ENCODE measurements at places on chromosomes 6 and 20.

DNA sequence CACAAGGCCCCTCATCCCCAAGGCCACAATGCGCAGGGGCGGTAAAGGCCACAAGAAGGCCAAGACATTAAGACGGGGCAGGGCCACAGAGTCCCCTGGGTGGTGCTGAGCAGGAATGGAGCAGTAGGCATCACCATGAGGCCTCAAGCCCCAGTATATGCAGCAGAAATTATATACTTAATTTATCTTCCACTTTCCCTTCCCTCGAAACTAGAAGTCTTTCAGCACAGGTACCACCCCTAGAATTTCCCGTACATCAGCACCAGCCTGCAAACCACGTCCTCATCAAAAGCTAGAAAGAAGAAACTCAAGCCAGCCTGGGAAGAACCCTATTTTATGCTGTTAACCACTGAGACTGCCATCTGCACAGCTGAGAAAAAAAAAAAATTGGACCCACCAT is 89.4 kb downstream of the PLG start:
- DNase-seq = no peak

- no peak for DNase-seq
Measured at GRCh38 chr6:116200619-116201249, 53.1 kb downstream of the TSPYL4 start.

- no peak for DNase-seq
Measured at GRCh38 chr6:4367643-4368042, 232.3 kb upstream of the ECI2 start.

DNA sequence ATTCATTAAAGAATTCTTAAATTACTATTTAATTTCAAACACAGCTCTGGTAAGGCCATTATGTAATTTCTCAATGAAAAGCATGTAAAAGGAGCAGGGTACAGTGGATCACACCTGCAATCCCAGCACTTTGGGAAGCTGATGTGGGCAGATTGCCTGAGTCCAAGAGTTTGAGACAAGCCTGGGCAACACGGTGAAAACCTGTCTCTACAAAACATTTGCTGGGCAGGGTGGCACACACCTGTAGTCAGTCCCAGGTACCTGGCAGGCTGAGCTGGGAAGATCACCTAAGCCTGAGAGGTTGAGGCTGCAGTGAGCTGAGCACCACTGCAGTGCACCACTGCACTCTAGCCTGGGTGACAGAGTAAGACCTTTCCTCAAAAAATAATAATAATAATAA is 37.4 kb downstream of the MDN1 start:
- no peak for DNase-seq

GRCh38 chr6:34906826-34907225 is 17.8 kb downstream of the ANKS1A start:
- DNase-seq = no peak

DNA sequence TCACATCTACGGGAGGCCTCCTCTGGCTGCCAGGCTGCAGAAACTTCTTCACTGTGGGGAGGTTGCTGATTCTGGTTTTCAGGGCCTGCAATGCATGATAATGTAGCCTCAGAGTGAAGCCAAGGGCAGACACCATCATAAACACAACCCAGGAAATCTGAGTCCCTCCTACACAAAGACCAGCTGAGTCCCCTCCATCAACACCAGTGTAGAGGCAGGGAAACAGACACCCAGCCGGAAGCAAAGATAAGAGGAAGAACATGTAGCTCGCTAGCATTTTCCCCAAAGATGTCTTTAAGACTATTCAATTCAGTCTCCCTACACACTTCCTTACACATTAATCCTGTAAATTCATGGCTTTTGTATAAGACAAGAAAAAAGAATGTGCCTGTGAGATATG is 23.6 kb downstream of the GSTA2 start:
- DNase-seq = no peak

- DNase-seq = no peak
Measured at GRCh38 chr20:63130658-63131577, 85.0 kb downstream of the YTHDF1 start.

DNA sequence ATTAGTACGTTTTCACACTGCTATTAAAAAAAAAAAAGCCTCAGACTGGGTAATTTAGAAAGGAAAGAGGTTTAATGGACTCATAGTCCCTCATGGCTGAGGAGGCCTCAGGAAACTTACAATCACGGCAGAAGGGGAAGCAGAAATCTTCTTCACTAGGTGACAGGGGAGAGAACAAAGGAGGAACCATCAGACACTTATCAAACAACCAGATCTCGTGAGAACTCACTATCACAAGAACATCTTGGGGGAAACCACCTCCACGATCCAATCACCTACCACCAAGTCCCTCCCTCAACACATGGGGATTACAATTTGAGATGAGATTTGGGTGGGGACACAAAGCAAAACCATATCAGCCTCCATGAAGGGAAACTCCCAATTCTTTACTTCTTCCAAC is 85.2 kb upstream of the MAFB start:
- no peak for DNase-seq

GRCh38 chr20:16498526-16499253 is 74.6 kb downstream of the KIF16B start:
- DNase-seq = no peak

- DNase-seq = no peak
Measured at GRCh38 chr20:63530788-63531160, 6.4 kb downstream of the PTK6 start.

DNA sequence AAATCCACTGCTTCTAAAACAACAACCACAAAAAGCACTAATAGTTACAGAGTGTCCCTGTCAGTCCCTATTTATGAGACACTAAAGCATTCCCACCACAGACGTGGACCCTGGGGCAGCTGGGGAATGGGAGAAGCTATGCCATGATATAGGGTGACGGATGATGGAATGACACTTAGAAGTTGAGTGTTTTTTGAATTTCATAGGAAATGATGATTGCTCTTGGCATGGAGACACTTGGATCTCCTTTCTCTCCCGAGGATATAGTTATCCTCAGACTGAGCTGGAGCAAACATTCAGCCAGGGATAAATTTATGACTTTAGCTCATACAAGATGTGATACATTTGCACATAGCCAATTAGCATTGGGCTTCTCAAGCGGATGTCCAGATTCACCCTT is 151.2 kb downstream of the EDN3 start:
- no peak for DNase-seq

GRCh38 chr6:13063300-13063918 is 264.9 kb downstream of the TBC1D7 start:
- DNase-seq = no peak

GRCh38 chr6:163991321-163991720 is 576.8 kb downstream of the QKI start:
- no peak for DNase-seq

GRCh38 chr6:137709424-137710236 is 157.4 kb upstream of the TNFAIP3 start:
- DNase-seq = no peak

GRCh38 chr6:12147557-12148316 is 135.6 kb downstream of the HIVEP1 start:
- no peak for DNase-seq

DNA sequence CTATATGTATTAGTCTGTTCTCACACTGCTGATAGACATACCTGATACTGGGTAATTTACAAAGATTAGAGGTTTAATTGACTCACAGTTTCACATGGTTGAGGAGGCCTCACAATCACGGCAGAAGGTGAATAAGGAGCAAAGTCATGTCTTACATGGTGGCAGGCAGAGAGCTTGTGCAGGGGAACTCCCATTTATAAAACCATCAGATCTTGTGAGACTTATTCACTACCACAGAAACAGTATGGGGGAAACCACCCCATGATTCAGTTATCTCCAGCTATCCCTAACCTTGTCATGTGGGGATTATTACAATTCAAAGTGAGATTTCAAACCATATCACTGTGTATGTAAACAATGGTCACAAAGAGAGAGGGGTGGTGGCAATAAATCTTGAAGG is 6.6 kb downstream of the CST8 start:
- no peak for DNase-seq

- no peak for DNase-seq
Measured at GRCh38 chr6:33764036-33764435, 17.3 kb upstream of the IP6K3 start.

- DNase-seq = no peak
Measured at GRCh38 chr6:93218096-93218495, 201.3 kb downstream of the EPHA7 start.

DNA sequence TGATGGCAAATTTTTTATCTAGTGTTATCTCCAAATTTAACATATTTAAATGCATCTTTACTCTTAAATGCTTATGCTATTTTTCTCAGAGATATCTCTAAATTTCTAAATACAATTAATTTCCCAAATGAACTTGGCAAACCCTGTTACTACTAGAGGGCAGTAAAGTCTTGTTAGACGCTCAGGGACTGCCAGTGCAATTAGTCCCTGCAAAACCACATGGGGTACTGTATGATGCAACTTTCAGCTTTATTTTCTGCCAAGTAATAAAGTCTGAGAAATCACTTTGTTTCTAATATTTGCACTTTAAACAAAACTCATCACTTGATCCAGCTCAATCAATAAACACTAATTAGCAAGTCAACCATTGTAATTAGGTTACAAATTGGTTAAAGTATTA is 76.0 kb upstream of the ADGRB3 start:
- no peak for DNase-seq

DNA sequence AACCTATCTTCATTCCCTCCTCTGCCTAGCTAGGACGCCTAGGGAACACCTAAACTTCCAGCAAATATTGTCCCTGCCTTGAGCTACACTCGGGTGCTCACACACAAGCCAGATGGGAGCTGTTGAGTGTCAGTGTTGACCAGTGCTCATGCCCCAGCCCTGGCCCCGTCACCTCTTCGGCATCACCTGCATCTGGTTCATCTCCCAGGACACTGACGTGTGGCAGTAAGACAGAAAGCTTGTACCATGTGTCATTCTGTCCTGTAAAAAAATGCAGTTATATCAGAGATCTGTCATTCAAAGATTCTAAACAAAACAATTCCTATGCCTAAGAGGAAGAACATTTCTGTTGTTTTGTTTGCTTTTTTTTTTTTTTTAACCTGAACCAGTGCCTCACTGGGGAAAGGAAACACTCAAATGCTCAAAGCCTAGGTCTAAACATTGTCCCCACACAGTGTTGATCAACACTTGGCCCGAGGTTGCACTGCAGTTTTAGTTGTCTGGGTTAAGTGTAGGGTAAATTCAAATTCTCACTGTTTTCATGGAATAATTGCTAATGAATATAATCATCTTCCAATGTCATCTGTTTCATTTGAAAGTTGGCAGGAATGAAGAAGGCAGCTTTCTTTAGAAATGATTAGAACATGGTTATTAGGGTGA is 102.7 kb upstream of the SASH1 start:
- no peak for DNase-seq

- DNase-seq = no peak
Measured at GRCh38 chr6:27205375-27206278, 41.9 kb upstream of the PRSS16 start.

DNA sequence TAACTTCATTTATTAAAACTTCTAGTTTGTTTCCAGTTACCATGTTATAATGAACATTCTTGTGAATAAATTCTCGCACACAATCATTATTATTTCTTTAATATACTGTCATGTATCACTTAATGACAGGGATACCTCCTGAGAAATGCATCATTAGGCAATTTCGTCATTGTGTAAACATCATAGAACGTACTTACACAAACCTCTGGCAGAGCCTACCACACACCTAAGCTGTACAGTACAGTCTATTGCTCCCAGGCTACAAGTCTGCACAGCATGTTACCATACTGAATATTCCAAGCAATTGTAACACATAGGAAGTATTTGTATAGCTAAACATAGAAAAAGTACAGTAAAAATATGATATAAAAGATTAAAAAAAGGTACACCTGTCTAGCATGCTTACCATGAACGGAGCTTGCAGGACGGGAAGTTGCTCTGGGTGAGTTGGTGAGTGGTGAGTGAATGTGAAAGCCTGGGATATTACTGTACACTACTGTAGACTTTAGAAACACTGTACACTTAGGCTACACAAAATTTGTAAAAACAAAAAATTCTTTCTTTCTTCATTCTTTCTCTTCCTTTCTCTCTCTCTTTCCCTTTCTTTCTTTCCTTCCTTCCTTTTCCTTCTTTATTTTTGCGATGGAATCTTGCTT is 268.2 kb upstream of the SOX4 start:
- no peak for DNase-seq

DNA sequence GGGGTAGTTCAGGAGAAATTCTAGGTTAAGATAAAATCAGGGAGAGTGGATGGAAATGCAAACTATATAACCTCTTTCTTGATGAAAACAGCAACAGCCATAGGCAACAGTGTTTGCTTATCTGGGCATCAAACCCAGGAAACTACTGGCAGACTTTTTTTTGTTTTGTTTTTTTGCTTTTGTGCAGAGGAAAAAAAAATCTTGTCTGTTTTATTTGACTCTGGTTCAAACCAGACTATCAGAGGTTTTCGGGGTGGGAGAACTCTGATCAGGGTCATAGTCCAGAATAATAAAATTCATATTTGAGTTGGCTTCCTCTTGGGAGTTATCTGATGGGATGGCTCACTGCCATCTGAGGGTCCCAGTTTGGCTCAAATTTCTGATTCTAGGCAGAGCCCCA is 88.8 kb upstream of the ZNFX1 start:
- DNase-seq = no peak

- no peak for DNase-seq
Measured at GRCh38 chr20:10388597-10388996, 45.4 kb downstream of the MKKS start.

DNA sequence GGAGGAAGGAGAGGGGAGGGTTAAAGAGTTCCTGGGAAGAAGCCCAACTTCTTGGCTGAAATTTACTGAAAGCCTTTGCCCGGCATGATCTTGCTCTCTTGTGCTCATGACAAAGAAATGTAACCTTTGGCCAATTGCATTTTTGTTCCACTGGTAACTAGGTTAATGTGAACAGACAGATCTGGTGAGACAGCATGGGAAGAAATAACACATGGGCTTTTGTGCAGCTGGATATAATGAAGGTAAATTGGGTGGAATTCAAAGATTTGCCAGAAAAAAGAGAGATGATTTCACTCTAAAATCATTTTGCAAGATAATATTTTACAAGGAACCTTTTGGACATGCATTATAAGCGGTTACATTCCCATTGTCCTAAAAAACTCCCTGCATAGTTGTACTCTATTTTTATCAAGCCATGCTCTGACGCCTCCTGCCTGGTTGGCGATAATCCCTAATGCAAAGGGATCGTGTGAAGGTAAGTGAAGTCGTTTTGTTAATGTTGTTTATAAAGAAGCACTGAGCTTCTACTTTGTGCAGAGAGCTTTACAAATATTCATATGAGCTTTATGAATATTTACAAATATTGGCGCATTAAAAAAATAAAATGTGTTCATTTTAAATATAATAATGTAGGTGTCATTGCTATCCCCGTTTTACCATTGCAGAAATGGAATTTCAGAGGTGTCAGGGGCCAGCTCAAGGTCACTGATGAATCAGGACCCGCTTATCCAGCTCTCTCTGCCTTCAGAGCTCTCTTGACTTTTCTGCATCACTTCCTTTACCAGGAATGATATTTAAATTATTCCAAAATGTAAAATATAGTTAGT is 161.3 kb upstream of the AGPAT4 start:
- peak; percentile 12 for DNase-seq

GRCh38 chr20:21509597-21510371 is 4.1 kb downstream of the NKX2-2 start:
- no peak for DNase-seq

All from COLO829 (cell line).